Activated CD4-positive, alpha-beta T cell treated with anti-CD3 and anti-CD28 coated beads for 36 hours (primary cell): ENCODE measurements at places on chromosomes 2 and 18.

GRCh38 chr18:49041435-49042245 lies 90.9 kb upstream of the SMAD7 start:
- H3K27me3 ChIP-seq: no peaks in the 10 kb centered on the region
- peaks cover 43% of the 10 kb centered on the region for H3K36me3 ChIP-seq
- peaks cover 10% of the 10 kb centered on the region for H3K4me1 ChIP-seq
- no peak overlapping the region for H3K27ac ChIP-seq
- H3K4me3 ChIP-seq: no peak overlapping the region

DNA sequence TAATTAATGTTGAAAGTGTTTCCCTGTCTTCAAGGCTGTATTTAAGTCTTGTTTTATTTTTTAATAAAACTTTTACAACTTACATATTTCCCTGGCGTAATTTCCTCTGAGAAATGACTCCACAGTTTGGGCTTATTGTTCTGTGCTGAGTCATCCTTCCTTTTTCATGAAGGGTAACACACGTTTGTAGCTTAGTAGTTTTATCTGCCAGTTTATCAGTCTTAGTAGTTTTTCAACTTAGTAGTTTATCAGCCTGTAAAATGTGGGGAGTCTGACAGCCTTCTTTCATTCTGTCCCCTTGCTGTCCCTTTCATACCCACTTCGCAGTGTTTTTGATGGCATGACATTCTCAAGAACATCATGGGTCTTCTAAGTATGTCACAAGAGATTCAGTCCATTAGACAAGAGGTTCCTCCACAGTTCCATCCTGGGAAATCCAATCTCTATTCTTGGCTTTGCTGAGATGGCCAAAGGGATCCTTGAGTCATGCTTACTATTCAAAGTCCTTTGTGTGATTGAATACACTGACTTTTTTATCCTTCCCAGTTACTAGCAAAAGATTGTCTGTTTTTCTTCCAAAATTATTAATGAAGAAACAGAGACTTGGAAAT lies 60.0 kb upstream of the SGPP2 start:
- H3K4me1 ChIP-seq: peaks cover 2% of the 10 kb centered on the region
- no peak overlapping the region for H3K27ac ChIP-seq
- H3K36me3 ChIP-seq: no peaks in the 10 kb centered on the region
- DNase-seq: no peak
- H3K27me3 ChIP-seq: peaks cover 4% of the 10 kb centered on the region

- no peak for DNase-seq
- H3K4me1 ChIP-seq: peaks cover 35% of the 10 kb centered on the region
- no peak overlapping the region for H3K27ac ChIP-seq
- H3K36me3 ChIP-seq: no peaks in the 10 kb centered on the region
Observed at GRCh38 chr18:9709304-9709877, 1.3 kb downstream of the RAB31 start.

DNA sequence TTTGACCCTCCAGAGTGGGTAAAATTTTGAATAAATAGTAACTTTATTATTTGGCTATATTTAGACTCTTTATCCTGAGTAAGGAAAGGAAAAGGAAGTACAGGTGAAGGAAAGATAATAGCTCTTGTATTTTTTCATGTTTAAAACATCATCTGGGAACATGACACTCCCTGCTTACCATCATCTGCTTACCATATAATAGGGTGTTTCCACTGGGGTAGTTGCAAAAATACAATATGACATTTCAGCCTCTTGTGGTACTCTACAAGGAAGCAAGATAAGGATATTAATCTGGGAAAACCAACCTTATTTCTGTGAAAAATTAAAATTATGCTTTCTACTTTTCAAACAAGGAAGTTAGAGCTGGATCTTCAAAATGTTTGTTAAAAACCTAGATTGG lies 9.9 kb downstream of the RELCH start:
- peaks cover 72% of the 10 kb centered on the region for H3K4me1 ChIP-seq
- no peak overlapping the region for H3K4me3 ChIP-seq
- no peak for DNase-seq
- H3K36me3 ChIP-seq: peaks cover 8% of the 10 kb centered on the region
- H3K27ac ChIP-seq: no peak overlapping the region
- H3K27me3 ChIP-seq: no peaks in the 10 kb centered on the region

DNA sequence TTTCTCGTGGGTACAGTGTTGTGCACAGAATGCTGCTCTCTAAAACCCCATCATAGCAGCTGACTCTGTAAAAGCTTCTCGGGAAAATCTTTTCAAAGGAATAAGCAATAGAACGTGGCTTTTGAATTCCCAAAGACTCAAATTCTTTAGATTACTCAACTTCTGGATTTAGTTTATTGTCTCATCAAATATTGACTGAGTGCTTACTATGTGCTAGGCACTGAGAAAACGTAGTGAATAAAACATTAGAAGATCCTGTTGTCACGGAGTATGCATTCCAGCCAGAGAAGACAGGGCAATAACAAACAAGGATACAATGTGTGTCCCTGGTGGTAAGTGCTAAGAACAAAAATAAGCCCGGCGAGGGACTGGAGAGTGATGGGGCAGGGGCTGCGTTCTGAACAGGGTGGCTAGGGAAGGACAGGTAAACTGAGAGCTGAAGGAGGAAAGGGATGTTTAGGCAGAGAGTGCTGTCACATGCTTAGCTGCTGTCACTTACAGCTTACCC lies 178.2 kb upstream of the SIX3 start:
- H3K4me3 ChIP-seq: no peak overlapping the region
- no peak for DNase-seq
- peaks cover 2% of the 10 kb centered on the region for H3K27me3 ChIP-seq
- H3K36me3 ChIP-seq: no peaks in the 10 kb centered on the region
- H3K4me1 ChIP-seq: no peaks in the 10 kb centered on the region
